ENCODE measurements at places on chromosomes 4 and X.

- H3K27me3 ChIP-seq, result no peaks in the 10 kb centered on the region
- peak; percentile 16 for DNase-seq
- H3K27ac ChIP-seq, result no peak overlapping the region
These were observed 169.8 kb upstream of the JADE1 start for GRCh38 chr4:128639541-128640270.

GRCh38 chr4:152431291-152431690 is 104.6 kb downstream of the FBXW7 start:
- no peak for DNase-seq
- no peak overlapping the region for H3K4me3 ChIP-seq
- no peaks in the 10 kb centered on the region for H3K4me1 ChIP-seq
- no peaks in the 10 kb centered on the region for H3K36me3 ChIP-seq

GRCh38 chr4:3372264-3372932 is 69.4 kb upstream of the HGFAC start:
- peaks cover 39% of the 10 kb centered on the region for H3K4me1 ChIP-seq
- no peaks in the 10 kb centered on the region for H3K27me3 ChIP-seq
- no peaks in the 10 kb centered on the region for H3K36me3 ChIP-seq
- DNase-seq, result no peak
- H3K27ac ChIP-seq, result no peak overlapping the region
- no peak overlapping the region for H3K4me3 ChIP-seq

DNA sequence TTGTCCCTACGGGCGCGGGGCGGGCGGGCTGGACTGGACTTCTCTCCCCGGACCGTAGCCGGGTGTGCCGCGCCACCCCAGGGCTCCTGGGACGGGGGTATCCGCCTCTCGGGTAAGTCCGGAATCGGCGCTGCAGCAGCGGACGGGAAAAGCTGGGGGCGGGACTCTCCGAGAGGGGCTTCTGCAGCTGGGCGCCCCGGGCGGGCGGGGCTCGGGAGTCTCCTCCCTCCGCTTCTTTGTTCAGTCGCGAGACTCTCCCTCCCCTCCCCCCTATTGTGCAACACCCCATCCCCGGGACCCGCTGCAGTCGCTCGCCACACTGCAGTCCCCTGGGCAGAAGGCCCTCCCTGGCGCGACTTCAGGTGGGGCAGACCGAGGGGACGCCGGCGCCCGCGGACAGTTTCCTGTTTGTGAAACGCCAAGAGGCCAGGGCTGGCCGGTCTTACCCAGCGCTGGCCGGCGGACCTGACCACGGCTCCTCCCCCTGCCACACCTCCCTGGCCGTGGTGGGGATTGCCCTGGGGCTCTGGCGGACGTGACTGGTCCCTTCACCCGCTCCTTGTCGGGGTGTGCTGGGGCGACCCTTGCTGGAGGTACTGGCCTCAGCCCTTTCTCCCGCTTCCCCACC is 966 bp downstream of the CCNG2 start:
- H3K4me1 ChIP-seq, result peaks cover 7% of the 10 kb centered on the region
- peak overlapping the region; percentile 83 for H3K4me3 ChIP-seq
- H3K27me3 ChIP-seq, result no peaks in the 10 kb centered on the region
- no peak overlapping the region for H3K27ac ChIP-seq

- H3K27me3 ChIP-seq, result no peaks in the 10 kb centered on the region
- no peaks in the 10 kb centered on the region for H3K4me1 ChIP-seq
- peak; percentile 77 for DNase-seq
These were observed 189.2 kb downstream of the SHROOM3 start for GRCh38 chr4:76624241-76624681.

DNA sequence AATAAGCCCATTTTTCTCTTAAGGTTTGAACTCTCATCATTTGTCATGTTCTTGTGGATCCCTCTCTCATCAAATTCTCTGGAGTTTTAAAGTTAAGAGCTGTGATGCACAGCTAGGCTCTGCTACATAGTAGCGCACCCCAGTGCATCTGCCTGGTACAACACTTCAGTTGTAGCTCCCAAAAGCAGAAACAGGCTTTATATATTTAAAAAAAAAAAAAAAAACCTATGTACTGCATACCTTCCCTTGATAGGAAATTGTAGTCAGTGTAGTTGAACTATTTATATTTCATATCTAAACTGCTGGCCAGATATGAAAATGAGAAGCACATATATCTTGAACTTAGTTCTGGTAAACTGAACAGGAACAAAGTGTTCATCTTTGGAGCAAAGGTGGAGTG is 131.4 kb downstream of the KLHL13 start:
- no peaks in the 10 kb centered on the region for H3K36me3 ChIP-seq
- H3K27me3 ChIP-seq, result no peaks in the 10 kb centered on the region
- no peaks in the 10 kb centered on the region for H3K4me1 ChIP-seq
- no peak overlapping the region for H3K27ac ChIP-seq
- H3K4me3 ChIP-seq, result no peak overlapping the region
- no peak for DNase-seq

DNA sequence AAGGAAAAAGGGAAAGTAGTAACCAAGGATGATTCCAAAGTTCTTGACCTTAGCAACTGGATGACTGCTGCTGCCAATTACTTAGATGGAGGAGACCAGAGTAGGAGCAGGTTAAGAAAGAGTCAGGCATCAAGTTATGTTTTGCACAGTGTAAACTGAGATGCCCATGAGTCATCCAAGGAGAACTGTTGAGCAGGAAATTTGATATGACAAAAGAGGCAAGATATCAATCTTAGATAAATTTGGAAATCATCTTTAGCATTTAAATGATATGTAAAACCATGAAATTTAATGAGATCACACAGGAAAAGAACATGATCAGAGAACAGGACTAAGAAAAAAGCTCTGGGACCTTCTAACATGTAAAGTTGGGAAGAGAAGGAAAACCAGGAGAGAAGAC is 361.3 kb downstream of the OPHN1 start:
- no peaks in the 10 kb centered on the region for H3K4me1 ChIP-seq
- DNase-seq, result no peak
- no peaks in the 10 kb centered on the region for H3K27me3 ChIP-seq
- H3K36me3 ChIP-seq, result no peaks in the 10 kb centered on the region

Data from adrenal gland (tissue), 19 donors.